ENCODE measurements at places on chromosomes 16 and 17.

DNA sequence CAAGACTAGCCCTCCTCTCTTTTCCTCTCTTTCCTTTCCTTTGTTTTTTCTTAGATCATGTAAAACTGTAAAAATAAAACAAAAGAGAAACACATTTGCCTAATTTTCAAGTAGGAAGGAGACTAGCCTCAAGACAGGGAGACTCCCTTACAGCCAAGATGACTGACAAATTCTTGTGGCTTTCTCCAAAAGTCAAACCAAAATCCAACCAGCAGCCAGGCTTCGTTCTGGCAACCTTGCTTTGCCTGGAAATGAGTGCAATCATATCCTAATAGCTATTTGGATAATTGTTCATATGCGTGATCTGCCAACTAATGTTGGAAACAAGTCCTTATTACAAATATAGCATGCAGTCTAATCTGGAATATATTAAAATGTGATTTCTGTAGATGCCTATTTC, 868.9 kb upstream of the SOX9 start:
- DNase-seq: no peak

GRCh38 chr16:30991052-30991451, 6.0 kb downstream of the HSD3B7 start:
- DNase-seq: no peak

- DNase-seq: no peak
Measured at GRCh38 chr17:34776456-34777443, 184.5 kb downstream of the CCT6B start.

DNA sequence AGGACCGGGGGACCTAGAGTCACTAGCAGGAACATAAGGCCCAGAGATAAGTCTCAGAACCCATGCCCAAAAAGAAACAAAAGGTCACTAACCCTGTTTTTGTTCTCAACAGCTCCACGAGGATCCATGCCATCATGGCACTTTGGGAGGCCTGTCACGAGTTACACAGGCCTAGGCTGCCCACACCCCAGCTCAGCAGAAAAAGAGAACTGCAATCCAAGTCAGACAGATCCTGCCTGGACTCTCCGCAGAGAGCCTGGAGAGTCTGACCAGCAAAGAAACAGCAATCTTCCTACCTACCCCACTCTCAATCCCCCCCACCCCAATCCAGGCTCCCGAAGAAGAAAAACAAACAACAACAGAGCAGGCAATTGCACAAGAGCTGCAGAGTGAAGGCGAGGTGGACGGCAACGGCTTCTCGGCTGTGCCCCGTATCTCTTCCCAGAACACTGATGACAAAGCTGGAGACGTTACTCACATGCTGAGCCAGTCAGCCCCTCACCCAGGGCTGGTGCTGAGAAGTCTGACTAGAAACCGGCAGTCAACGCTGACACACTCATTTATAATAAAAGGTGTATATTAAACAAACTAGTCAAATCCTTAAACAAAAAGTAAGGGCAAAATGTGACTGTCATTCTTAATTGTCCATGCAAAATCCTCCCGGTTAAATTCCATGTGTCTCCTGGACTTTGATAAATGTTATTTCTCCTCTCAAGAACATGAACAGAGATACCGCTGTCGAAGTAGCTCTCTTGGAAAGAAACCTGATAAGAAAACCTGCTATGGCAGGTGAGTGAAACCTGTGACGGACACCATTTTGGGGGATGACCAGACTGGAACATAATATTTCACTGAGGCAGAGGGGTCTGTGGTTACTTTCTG, 89.3 kb downstream of the SMG6 start:
- peak; percentile 77 for DNase-seq

- DNase-seq: no peak
Measured at GRCh38 chr16:86502856-86503748, 7.2 kb upstream of the FOXF1 start.

- DNase-seq: no peak
Measured at GRCh38 chr16:7653746-7654461, 321.3 kb downstream of the RBFOX1 start.

DNA sequence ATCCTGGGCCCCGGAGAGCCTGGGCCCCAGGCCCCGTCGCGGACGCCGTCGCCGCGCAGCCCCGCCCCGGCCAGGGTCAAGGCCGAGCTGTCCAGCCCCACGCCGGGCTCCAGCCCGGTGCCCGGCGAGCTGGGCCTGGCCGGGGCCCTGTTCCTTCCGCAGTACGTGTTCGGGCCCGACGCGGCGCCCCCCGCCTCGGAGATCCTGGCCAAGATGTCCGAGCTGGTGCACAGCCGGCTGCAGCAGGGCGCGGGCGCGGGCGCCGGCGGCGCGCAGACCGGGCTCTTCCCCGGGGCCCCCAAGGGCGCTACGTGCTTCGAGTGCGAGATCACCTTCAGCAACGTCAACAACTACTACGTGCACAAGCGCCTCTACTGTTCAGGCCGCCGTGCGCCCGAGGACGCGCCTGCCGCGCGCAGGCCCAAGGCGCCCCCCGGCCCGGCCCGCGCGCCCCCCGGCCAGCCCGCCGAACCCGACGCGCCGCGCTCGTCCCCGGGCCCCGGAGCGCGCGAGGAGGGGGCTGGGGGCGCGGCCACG, 36.8 kb upstream of the ZC3H18 start:
- no peak for DNase-seq

- DNase-seq: no peak
Measured at GRCh38 chr16:11049396-11050059, 105.2 kb downstream of the CLEC16A start.

DNA sequence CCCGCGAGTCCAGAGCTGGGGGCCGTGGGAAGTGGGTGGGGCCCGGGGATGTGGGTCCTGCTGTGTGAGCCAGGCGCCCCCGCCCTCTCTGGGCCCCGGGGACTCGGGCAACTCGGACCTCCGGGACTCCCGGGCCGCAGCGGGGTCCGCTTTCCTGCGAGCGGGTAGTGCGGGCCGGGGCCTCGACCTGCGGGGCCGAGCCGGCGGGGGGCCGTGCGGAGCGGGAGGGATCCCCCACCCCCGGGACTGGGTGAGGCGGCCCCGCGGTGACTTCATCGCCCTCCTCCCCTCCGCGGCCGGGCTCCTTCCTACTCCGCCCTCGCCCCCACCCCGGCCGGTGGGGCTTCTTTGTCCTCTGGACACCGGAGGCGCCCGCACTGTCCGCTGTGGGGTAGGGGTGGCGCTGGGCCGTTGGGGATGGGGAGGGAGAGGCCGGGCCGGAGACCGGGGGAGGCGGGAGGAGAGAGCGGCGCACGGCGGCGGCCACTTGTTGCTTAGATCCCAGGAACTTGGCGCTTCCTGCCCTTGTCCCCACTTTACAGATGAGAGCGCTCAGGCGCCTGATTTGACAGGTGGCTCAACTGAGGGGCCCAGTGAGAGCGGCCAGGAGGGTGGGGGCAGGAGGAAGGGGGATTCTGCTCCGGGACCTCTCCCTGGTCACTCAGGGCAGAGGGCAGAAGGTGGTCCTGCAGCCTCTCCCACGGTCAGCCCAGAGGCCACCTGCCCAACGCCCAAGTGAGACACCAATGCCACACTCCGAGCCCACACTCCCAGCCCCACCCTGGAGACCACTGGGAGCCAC, 874 bp downstream of the CMTM3 start:
- DNase-seq: peak; percentile 59

GRCh38 chr17:31269578-31269983, 27.5 kb downstream of the OMG start:
- DNase-seq: peak; percentile 65

All from umbilical cord (tissue), 2 donors.